ENCODE measurements at places on chromosomes 16 and 17.

GRCh38 chr17:77772461-77772897 is 186.0 kb upstream of the TNRC6C start:
- DNase-seq, result peak; percentile 36

GRCh38 chr17:81280571-81280970 is 14.5 kb downstream of the SLC38A10 start:
- no peak for DNase-seq

DNA sequence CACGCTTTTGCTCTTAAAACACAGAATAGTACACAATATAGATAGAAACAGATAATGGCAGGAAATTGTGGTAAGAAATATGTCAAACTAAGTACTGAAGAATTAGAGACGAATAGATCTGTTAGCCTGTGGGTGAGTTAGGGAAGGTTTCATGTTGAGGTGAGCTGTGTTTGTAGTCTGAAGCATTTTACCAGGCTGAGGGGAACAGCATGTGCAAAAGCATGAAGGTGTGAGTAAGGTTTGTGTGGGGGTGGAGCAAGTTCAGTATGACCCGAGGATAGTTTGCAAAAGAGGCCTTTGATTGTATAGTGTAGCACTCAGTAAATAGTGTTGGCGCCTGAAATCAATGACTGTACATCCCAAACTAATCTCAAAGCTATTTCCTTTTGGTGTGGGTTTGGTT is 13.8 kb downstream of the IGSF6 start:
- DNase-seq, result no peak

DNA sequence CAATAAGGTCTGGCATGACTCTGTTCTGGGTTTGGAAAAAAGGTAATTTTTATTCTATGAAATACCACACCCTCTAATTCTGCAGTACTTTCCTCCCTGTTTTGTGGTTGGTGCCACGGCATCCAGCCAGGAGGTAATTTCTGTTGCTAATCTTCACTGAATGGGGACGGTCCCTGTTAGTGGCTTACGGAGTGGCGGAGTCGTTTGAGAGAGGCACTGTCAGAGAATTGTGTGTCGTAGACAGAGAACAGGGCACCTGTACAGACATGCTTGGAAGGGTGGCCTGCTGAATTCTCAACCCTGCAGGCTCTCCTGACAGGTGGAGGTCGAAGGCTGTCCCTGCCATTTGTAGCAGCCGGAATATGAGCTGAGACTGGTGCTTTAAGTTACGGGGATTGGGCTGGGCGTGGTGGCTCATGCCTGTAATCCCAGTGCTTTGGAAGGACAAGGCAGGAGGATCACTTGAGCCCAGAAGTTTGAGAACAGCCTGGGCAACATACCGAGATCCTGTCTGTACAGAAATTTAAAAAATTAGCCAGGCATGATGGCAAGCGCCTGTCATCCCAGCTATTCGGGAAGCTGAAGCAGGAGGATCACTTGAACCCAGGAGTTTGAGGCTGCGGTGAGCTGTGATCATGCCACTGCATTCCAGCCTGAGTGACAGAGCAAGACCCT is 33.2 kb downstream of the EEF2K start:
- DNase-seq, result no peak

GRCh38 chr16:46836534-46837530 is 5.9 kb upstream of the C16orf87 start:
- no peak for DNase-seq

DNA sequence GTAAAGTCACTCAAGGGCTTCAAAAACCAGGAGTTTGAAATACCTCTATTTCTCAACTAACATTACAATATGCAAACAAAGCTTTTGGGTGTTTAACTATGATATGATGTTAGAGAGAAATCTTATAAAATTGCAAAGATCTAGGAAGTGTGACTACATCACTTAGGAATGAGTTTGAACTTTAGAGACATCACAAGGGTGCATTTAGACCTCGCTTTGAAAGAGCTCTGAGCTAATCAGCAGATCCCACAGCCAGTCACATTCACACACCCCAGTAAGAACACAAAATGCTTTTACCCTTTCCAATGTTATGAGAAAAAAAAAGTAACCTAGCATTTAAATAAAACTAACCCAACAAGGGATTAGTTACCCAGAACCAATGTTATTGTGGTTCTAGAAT is 45.2 kb downstream of the HYDIN start:
- DNase-seq, result no peak

- no peak for DNase-seq
Measured at GRCh38 chr17:66654106-66654740, 180.7 kb upstream of the CACNG5 start.

GRCh38 chr16:72615856-72616255 is 432.1 kb downstream of the ZFHX3 start:
- DNase-seq, result no peak

DNA sequence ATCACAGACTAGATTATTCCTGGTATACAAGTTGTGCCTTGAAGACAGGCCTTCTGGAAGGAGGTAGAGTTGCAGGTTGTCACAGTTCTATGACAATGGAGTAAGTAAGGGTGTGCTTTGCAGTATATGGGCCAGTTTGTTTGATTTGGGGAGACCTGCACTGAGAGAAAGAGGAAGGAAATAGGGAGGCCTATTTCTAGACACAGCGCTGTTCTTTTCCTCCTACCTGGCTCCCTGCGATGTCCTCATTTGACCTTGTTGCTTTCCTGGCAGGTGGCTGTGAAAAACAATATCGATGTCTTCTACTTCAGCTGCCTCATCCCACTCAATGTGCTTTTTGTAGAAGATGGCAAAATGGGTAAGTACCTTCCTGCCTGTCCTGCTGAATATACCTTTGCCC is 22.5 kb upstream of the RASL10B start:
- DNase-seq, result no peak

DNA sequence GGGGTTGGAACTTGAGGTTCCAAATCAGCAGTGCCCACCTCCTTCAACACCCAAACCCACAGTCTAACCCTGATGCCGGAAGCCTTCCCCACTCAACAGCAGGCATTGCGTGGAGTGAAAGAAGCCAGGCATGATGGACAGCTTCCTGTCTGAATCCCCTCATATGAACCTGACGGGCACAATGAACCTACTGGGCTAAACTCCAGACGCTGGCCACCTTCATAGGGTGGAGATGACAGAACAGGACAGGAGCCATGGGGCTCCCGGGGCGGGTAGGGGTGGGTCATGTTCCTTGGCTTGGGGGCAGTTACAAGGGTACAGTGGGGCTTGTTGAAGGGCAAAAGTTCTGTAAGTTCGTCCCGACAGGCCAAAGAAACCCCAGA is 460 bp upstream of the HSBP1 start:
- no peak for DNase-seq
